Karpas-422 (cell line): ENCODE measurements at places on chromosomes 3 and 15.

DNA sequence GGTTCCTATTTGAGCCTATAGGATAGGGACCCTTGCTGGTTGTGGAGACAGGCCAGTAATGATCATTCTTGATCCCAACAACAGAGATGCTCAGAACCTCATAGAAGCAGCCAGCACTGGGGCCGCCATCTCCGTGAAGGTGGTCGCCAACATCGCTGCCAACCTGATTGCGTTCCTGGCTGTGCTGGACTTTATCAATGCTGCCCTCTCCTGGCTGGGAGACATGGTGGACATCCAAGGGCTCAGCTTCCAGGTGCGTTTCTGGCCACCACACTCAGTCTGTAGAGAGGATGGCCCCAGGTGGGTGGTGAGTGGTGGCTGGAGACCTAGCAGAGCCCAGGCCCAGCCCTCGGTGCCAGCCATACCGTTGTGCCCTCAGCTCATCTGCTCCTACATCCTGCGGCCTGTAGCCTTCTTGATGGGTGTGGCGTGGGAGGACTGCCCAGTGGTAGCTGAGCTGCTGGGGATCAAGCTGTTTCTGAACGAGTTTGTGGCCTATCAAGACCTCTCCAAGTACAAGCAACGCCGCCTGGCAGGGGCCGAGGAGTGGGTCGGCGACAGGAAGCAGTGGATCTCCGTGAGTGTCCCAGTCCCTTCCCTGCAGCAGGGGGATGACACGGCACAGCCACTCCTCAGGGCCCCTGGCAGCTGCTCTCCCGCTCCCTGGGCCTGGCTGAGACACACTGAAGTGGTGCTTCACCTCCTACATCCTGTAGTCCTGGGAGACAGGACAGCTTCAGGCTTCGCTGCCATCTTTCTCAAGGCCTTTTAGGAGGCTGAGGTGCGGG lies 46.5 kb upstream of the PDE8A start:
- no peaks in the 10 kb centered on the region for H3K36me3 ChIP-seq
- no peak for DNase-seq
- H3K27ac ChIP-seq: no peak overlapping the region
- H3K4me1 ChIP-seq: no peaks in the 10 kb centered on the region
- H3K4me3 ChIP-seq: no peak overlapping the region

DNA sequence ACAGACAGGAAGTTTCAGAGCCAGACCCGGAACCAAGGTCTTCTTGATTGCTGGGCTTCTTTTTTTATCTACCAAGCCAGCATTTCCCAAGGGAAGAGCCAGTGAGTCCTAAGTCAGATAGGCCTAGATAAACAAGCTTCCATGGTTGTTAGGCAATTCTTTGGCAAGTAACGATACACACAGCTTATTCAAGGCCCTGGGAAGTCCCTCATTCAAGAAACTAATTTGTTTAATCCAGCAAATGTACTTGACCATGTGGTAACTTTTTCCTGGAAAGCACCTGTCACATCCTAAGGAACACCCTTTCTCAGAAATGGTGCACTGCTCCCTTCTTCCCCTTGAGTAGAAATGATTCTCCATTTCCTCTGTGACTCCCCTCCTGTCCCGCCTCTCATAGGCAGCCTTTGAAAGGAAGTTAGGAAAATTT lies 209.9 kb downstream of the ITPR1 start:
- DNase-seq: no peak
- H3K4me3 ChIP-seq: no peak overlapping the region
- no peaks in the 10 kb centered on the region; the same call in 1 of the 2 replicates for H3K27me3 ChIP-seq
- H3K27ac ChIP-seq: no peak overlapping the region
- H3K4me1 ChIP-seq: no peaks in the 10 kb centered on the region
- no peaks in the 10 kb centered on the region for H3K36me3 ChIP-seq

DNA sequence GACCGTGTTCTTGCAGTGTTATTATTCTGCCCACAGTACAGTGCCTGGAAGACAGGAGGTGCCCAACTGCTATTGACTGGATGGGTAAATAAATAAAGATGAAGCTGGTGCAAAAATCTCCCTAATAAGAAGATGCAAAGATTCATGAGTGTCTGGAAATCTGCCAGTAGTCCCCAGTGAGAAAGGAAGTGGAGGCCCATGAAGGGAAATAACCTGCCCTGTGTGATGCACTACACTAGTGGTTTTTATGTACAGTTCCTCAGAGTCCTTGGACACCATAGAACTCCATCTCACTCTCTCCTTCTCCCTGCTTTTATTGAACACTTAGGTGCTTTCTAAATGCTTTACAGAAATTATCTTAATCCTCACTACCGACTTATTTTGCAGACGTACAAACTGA lies 8.3 kb upstream of the SUCLG2 start:
- no peak overlapping the region for H3K27ac ChIP-seq
- no peaks in the 10 kb centered on the region for H3K4me1 ChIP-seq
- no peak for DNase-seq
- no peak overlapping the region for H3K4me3 ChIP-seq
- no peaks in the 10 kb centered on the region for H3K27me3 ChIP-seq

- H3K27me3 ChIP-seq: no peaks in the 10 kb centered on the region
- DNase-seq: no peak
- no peaks in the 10 kb centered on the region for H3K36me3 ChIP-seq
- H3K27ac ChIP-seq: no peak overlapping the region
- no peak overlapping the region for H3K4me3 ChIP-seq
Measured at GRCh38 chr3:164832216-164832615, 246.1 kb downstream of the SI start.

- no peaks in the 10 kb centered on the region for H3K27me3 ChIP-seq
- H3K27ac ChIP-seq: no peak overlapping the region
- no peaks in the 10 kb centered on the region for H3K36me3 ChIP-seq
- H3K4me3 ChIP-seq: no peak overlapping the region
- no peaks in the 10 kb centered on the region for H3K4me1 ChIP-seq
- DNase-seq: no peak
Measured at GRCh38 chr3:160738048-160738447, 18.0 kb upstream of the PPM1L start.

DNA sequence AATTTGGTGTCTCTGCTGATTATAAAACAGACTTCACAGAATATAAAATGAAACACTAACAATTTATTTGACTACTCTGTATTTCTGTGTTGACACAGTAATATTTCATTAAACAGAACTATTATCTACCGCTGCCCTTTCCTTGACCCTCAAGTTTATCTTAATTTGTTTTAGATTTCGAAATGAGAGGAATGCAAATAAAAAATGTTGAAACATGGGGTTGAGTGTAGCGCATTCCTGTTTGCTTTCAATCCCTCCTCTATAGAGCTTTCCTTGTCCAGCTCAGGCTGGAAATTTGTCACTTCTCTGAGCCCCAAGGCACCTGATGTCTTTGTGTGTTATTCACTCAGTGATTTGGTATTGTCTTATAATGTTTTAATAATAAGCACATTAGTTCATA lies 550.2 kb downstream of the ZBBX start:
- H3K36me3 ChIP-seq: no peaks in the 10 kb centered on the region
- H3K27me3 ChIP-seq: no peaks in the 10 kb centered on the region
- H3K4me3 ChIP-seq: no peak overlapping the region
- H3K27ac ChIP-seq: no peak overlapping the region

GRCh38 chr15:33292717-33293307 lies 18.0 kb upstream of the RYR3 start:
- no peaks in the 10 kb centered on the region for H3K36me3 ChIP-seq
